ENCODE measurements at places on chromosomes 6 and 20. TPM values are rescaled to one million over a fixed set of nuclear protein-coding genes. Genes with fewer than 3 reads are reported as not detected.

Gene PTCRA
- total RNA-seq: not detected

Gene TMEM200A
- total RNA-seq: 25.4 TPM

Gene FAM209A
- total RNA-seq: not detected

Gene MAP3K7
- total RNA-seq: 39.4 TPM

Gene VGLL2
- not detected for total RNA-seq

Gene SLC17A3
- total RNA-seq: not detected

Gene ENPP1
- total RNA-seq: 2.4 TPM

Gene KIF25
- not detected for total RNA-seq

GRCh38 chr6:41527721-41528408 is 18.3 kb upstream of the FOXP4 start:
- DNase-seq: peak; percentile 69

DNA sequence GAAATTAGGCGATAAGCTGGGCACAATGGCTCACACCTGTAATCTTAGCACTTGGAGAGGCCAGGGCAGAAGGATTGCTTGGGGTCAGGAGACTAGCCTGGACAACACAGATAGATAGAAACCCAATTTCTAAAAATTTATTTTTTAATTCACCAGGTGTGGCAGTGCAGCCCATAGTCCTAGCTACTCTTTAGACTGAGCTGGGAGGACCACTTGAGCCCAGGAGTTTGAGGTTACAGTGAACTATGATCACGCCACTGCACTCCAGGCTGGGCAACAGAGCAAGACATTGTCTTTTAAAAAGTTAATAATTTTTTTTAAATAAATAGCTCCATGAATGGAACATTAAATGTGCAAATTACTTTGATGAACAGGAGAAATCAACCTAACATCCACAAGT is 8.2 kb downstream of the ZNF318 start:
- DNase-seq: no peak

DNA sequence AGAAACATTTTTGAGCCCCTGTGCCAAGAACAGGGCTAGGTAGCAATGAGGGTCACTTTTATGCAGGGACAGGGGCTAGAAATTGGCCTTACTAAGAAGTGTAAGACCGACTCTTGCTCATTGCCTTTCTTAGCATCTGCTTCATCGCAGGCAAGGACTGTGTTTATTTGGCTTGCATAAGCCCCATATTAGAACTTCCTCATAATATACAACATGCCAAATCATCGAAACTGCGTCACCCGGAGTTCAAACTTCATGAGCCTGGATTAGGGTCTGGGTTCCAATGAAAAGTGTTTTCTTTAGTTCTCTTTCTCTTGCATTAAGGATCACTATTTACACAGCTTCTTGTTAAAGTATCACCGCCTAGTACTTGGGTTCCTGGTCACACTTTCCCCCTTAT is 977 bp upstream of the SMAP1 start:
- DNase-seq: no peak

DNA sequence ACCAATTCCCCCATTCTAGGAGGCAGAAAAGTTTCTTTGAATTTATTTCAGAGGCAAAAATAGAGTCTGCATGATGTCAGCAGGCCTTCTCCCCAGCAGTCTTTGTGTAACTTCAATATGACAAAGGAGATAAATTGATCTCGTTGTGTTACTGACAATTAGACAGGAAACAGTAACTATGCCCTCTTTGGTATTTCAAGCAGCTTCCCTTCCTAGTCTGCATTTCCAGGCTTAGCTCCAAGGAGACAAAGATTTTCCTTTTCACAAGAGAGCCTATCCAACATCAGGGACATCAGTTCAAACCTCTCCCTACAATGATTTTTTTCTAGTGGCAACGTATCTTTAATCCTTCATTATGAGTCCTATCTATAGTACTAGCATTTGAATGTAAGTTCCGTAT is 245.9 kb upstream of the HSF2 start:
- no peak for DNase-seq

DNA sequence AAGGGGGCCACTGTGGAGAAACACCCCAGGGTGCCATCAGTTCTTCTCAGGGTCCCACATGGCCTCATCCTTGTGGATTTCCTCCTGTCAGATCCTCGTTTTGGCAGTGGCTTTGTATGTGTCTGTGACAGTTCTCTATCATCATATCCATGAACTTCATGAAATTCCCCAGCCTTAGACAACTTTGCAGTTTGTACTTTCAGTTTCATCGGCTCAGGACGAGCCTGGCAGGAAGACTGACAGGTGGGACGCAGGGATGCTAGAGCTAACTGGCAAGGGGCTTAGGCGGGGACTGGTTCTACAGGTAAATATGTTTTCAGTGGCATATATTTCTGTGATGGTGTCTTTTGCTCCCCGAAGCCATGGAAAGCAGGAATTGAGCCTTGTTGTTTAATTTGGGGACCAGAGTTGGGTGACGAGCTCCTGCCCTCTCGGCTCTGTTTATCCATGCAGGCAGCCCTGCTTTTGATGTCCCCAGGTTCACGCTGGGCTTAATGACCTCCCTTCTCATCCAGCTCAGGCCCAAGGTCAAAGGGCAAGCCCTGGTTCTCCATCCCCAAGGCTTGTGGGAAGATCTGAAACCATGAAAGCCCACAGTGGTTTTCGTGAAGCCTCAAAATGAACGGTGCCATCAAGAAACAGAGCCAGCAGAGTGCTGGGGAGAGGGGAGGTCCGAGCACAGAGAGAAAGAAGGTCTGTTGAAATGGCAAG is 11.2 kb downstream of the SDCBP2 start:
- DNase-seq: no peak

DNA sequence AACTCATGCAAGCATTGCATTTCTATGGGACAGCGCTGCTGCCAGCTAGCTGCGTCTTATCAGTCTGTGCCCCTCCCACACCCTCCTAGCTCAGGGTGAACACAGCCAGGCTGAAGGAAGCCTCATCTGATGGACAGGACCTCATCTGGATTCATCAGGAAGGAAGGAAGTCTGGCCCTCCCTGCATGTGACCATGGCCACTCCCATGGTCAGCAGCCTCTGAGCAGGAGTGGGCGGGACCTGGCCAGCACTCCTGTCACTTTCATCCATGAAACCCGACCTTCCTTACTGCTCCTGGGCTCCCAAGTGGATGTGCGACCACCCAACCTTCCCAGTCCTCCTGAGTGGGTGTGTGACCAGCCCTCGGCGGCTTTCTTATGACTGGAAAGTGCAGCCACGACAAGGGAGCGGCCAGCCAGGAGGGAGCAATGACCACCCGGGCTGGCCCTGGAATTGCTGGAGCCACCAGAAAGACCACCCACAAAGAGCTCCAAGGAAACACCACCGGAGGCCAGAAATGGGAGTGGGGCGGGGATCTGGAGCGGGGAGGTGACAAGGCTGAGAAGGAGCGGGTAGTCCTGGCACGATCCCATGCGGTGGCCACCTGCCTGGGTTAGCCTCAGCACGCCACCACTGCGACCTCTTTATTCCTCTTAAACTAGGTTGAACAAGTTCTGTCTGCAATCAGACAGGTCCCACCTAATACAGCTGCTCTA is 241.2 kb downstream of the TTLL2 start:
- DNase-seq: no peak

DNA sequence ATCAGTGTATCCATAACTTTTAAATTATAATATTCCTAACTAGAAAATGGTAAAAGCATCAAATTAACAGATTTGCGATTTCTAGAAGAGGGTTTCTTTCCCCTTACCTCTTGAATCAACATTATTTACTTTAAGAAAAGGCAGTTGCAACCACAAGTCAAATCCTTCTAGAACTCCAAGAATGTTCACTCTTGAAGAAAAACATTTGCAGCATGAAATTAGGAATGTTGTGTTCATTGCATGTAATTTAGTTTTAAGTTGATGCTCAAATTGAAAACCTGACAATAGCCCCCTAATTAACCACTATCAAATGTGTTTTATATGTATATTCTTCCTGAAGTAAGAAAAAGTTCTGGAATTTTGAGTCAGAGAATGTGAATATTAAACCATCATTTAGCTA is 2.3 kb upstream of the REV3L start:
- DNase-seq: no peak

- no peak for DNase-seq
Measured at GRCh38 chr20:35004051-35004725, 48.5 kb downstream of the MYH7B start.

- peak; percentile 56 for DNase-seq
Measured at GRCh38 chr6:26554697-26555504, 16.7 kb downstream of the HMGN4 start.

- DNase-seq: no peak
Measured at GRCh38 chr6:100730001-100730980, 150.8 kb downstream of the ASCC3 start.

DNA sequence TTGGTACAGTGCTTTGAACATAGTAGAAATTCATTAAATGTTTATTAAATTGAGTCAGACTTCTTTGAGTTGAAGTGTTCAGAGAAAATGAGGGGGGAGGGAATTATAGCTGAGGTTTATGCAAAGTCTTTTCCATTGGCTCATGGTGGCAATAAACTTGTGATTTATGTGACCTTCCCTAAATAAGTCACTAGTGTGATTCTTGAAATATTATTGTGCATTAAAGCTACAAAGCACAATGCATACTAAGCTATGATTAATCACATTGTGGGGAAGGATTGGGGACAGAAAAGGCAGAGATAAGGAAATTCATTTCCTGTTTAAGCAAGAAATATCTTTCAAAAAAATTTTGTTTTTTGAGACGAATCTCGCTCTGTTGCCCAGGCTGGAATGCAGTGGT is 877.5 kb downstream of the TFAP2A start:
- DNase-seq: no peak

DNA sequence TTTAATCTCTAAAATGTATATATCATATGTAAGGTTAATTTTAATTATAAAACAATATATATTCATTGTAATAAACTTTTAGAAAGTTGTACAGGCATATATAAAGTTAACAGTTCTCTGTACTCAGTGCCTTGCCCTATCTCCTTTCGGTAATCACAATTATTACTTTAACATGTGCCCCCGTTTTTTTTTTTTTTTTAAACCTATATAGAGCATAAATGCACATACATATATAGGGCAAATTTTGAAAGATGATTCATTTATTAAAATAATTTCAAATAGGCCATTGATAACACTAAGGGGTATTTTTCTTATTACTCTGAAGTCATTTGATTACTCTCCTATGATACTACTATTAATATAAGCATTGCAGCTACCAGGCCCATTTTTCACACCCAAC is 1.9 kb downstream of the ASF1A start:
- DNase-seq: no peak

GRCh38 chr6:54993294-54993693 is 146.7 kb downstream of the FAM83B start:
- DNase-seq: no peak

DNA sequence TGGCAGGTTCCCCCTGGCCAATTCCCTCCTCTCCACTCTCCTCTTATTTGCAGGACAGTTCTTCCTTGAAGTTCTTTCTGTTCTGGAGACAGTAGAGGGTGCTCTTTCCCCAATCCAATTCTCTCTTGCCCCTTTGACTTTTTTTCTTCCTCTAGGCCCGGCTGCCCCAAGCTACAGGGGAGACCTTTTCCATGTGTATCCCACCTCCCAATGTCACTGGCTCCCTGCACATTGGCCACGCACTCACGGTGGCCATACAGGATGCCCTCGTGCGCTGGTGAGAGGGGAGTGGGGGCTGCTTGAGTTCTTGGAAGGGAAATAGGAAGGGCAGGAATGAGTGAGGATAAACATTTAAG is 1.5 kb downstream of the VARS2 start:
- no peak for DNase-seq

GRCh38 chr6:33772082-33772830 is 16.7 kb downstream of the LEMD2 start:
- no peak for DNase-seq

DNA sequence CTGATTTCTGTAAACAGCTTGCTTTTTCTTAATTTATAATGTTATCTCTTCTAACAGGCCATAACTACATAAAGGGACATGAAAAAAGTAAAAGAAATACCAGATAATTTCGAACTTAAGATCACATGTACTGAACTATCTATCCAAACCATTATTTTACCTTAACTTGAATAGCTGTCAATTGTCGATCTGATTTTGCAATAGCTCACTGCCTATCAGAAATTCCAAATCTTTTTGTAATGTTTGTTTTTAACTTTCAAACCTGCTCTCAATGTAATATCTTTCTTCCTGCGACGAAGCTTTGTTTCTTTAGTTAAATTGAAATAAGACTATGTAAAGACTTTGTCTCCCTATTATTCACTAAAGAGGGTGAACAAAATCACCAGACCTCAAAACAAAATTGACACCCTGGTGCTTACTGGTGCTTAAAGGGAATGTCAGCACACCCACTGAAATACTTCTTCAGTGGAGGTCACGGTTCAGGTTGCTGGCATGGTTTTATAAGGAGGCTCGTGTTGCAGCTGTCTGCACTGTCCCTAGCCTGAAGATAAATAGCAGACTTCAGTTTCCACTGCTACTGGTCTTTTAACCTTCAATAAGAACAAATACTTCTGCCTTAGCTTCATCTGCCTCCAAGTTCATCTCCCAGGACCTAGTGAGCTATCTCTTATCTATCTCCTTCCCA is 117.5 kb upstream of the QKI start:
- DNase-seq: no peak

- DNase-seq: no peak
Measured at GRCh38 chr6:72863131-72863530, 241.3 kb downstream of the KCNQ5 start.

DNA sequence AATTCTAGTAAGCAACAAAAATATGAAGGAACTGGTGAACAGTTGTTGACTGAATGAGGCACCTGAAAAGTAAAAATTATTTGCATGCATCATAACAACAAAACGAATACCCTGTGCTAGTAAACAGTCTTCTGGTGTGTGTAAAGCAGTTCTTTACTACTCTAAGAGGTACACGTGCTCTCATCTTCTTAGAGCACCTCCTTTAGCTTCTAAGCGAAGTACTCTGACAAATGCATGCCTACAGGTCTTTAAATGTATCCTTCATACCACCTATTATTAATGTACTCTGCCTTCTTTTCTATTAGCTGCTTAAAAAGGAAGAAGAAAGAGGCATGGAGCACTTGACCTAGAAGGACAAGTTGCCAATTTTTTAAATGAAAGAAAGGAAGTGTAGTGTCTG is 32.2 kb upstream of the MYB start:
- no peak for DNase-seq

DNA sequence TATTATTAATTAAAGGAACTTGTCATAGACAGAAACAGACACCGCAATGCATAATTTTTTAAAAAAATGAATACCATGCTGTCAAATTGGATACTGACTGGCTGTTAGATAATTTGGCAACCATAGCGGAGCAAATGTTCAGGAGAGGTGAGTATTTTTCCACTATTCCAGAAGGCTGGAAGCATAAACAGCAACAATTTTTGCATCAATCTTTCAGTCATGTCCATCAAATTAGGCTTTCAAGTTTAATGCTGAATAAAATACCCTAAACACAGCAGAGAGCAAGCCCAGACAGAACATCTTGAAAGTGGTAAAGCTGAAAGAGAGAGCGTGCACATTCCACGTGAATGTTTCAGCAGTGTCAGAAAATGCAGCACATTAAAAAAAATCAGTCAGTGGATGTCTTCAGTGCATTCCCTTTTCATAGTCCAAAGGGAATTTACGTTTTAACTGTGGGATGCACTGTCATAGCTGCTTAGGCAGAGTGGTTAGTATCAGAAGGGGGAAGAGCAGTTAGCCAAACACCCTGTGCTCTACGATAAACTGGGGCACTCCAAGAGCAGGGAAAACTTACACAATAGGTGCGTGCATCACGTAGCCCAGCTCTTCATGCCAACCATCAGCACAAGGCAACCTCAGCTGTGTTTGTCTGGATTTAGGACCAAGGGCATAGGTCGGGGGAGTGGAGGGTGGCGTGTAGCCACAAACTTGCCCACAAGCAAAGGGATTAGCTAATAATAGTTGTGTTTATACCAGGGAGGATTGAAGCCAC is 116.2 kb upstream of the STMND1 start:
- no peak for DNase-seq

Measured in glutamatergic neuron (in vitro differentiated cells).